NCI-H1105 (cell line): ENCODE measurements at places on chromosomes 13 and 19.

DNA sequence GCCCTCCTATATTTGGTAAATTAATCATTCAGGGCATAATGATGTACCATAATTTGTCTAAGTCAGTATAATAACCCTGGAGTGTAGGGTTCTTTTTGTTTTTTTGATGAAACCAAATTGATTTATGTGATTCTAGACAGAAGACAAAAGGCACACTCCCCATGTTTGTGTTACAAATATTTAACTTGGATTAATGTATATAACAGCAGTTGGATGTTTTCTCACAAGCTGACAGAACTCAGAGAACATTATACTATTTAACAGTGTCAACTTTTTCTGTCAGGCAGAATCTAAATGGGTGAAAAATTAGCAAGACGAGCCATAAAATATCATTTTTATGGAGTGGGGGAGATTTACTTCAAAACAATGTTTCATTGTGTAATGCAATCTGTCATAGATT lies 15.2 kb downstream of the CBY2 start:
- no peak for DNase-seq

DNA sequence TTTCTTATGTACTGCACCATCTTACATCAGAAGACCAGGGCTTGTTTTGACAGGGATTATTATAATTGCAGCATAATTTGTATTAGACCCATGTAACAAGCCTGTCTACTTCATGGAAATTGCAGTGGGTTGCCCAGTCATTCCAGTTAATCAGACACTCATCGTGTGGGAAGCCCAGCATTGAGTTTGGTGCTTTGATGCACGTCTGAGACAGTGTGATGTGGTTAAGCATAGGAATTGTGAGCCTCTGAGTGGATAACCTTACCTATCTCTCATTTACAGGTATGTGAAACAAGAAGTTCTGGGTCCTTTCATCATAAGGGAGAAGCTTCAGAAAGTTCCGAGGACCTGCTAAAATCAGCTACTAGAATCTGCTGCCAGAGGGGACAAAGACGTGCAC lies 12.8 kb downstream of the RGCC start:
- no peak for DNase-seq

GRCh38 chr13:85650613-85651012 lies 148.6 kb downstream of the SLITRK6 start:
- DNase-seq: no peak

- DNase-seq: peak; percentile 30
Observed at GRCh38 chr13:113207890-113208420, 514 bp downstream of the PCID2 start.

- DNase-seq: no peak
Observed at GRCh38 chr13:84265257-84265764, 383.0 kb upstream of the SLITRK1 start.

GRCh38 chr19:49155820-49156346 lies 687 bp upstream of the HRC start:
- no peak for DNase-seq
